ENCODE measurements at places on chromosomes 4 and X. TPM values are rescaled to one million over a fixed set of nuclear protein-coding genes. Genes with fewer than 3 reads are reported as not detected.
A peak's percentile ranks its signal among the peaks of the same experiment; 100 is the strongest.

GRCh38 chr4:186587416-186588018, 32.1 kb upstream of the MTNR1A start:
- H3K36me3 ChIP-seq, result peaks cover 17% of the 10 kb centered on the region
- H3K27ac ChIP-seq, result no peak overlapping the region
- DNase-seq, result peak; percentile 75
- H3K4me3 ChIP-seq, result no peak overlapping the region
- H3K4me1 ChIP-seq, result no peaks in the 10 kb centered on the region
- H3K27me3 ChIP-seq, result no peaks in the 10 kb centered on the region

DNA sequence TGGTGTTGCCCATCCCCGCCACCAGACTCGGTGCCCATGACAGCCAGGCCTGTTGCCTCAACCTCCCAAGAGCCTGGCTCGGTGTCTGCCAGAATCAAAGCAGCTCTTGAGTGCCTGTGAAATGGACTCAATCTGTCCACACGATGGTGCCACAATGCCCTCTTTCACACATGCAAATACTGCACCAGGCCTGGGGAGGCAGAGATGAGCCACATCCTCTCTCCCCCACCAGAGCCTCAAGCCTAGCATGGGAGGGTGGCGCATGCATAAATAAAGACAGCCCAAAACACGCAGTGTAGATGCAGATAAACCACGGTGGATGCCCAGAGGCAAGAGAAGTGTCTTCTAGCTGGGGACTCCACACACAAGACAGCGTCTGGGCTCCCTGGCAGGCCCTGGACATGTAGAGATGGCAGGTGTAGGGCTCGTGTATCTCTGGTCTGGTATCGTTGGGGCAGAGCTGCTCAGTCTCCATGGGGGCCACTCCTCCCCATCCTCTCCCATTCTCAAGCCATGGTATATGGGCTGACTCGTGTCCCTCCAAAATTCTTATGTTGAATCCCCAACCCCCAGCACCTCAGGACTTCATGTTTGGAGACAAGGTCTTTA, 65.6 kb downstream of the JAKMIP1 start:
- H3K36me3 ChIP-seq, result no peaks in the 10 kb centered on the region
- no peaks in the 10 kb centered on the region for H3K4me1 ChIP-seq
- H3K27ac ChIP-seq, result no peak overlapping the region
- no peak overlapping the region for H3K4me3 ChIP-seq
- H3K27me3 ChIP-seq, result no peaks in the 10 kb centered on the region
- peak; percentile 11 for DNase-seq

GRCh38 chr4:117311215-117311614, 225.8 kb upstream of the TRAM1L1 start:
- no peaks in the 10 kb centered on the region for H3K27me3 ChIP-seq
- no peak for DNase-seq
- H3K36me3 ChIP-seq, result no peaks in the 10 kb centered on the region
- no peaks in the 10 kb centered on the region for H3K4me1 ChIP-seq

DNA sequence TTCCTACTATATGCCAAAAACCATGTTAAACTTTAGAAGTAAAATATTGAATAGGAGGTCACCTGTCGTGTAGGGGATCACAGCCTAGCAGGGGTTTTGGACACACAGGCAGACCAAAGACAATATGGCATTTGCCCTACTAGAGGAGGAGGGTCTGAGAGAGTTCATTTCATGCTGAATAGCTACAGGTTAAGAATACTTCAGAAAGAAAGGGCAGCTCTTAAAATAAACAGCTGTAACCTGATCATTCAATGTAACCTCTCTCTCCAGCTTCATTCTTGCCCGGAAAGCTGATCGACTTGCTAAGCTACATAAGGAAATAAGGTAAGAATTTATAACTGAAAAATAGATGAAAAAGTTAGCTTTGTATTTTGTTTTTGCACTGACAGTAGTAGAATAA, 79.9 kb downstream of the MAOA start:
- no peak overlapping the region for H3K27ac ChIP-seq
- H3K4me3 ChIP-seq, result no peak overlapping the region
- H3K36me3 ChIP-seq, result no peaks in the 10 kb centered on the region

GRCh38 chr4:153538487-153539357, 72.6 kb downstream of the TMEM131L start:
- H3K27ac ChIP-seq, result peak overlapping the region; percentile 12
- H3K4me3 ChIP-seq, result no peak overlapping the region
- H3K27me3 ChIP-seq, result no peaks in the 10 kb centered on the region
- DNase-seq, result no peak
- peaks cover 54% of the 10 kb centered on the region for H3K4me1 ChIP-seq

DNA sequence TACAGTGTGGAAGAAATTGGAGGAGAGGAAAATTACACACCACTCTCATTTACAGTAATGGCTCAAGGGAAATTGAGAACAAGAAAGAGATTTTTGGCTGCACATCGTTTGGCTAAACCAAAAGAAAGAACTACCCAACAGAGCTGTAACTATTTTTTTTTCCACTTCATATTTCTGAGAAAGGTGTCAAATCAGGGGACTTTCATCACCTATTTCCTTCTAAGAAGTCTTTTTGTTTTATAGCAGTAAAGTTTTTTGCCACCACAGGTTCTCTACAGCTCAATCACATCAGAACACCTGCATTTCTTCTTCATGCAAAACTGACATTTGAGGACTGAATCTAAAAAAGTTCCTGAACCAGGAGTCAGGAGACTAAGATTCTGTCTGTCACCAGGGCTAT, 57.5 kb upstream of the TNIP3 start:
- no peak for DNase-seq
- no peak overlapping the region for H3K27ac ChIP-seq
- H3K4me1 ChIP-seq, result no peaks in the 10 kb centered on the region
- no peaks in the 10 kb centered on the region for H3K27me3 ChIP-seq
- H3K4me3 ChIP-seq, result no peak overlapping the region

GRCh38 chr4:10030972-10031667, 9.8 kb upstream of the SLC2A9 start:
- no peak overlapping the region for H3K27ac ChIP-seq
- H3K4me3 ChIP-seq, result no peak overlapping the region
- H3K36me3 ChIP-seq, result no peaks in the 10 kb centered on the region
- no peak for DNase-seq
- H3K27me3 ChIP-seq, result no peaks in the 10 kb centered on the region

DNA sequence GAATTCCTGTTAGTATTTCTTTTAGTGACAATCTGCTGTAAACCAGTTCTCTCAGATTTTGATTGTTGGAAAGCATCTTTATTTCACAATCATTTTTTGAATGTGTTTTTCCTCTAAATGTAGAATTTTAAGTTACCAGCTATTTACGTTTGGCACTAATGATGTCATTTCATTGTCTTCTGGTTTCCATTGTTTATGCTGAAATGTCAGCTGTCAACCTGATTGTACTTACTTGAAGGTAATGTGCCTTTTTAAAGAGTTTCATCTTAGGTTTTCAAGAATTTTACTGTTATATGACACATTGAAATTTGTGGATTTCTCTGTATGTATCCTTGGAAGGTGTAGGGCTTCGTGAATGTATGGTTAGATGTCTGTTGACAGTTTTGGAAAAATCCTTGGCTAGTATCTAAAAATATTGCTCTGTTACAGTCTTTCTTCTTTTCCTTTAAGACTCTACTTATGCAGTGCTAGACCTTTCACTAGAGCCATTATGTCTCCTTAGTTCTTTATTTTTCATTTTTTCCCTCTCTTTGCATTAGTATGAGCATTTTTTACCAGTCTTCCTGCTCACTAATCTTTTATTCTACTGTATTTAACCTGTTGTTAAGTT, 30.4 kb downstream of the SMAD1 start:
- DNase-seq, result no peak
- H3K27me3 ChIP-seq, result no peaks in the 10 kb centered on the region
- no peak overlapping the region for H3K4me3 ChIP-seq
- H3K27ac ChIP-seq, result no peak overlapping the region
- H3K4me1 ChIP-seq, result peaks cover 41% of the 10 kb centered on the region

DNA sequence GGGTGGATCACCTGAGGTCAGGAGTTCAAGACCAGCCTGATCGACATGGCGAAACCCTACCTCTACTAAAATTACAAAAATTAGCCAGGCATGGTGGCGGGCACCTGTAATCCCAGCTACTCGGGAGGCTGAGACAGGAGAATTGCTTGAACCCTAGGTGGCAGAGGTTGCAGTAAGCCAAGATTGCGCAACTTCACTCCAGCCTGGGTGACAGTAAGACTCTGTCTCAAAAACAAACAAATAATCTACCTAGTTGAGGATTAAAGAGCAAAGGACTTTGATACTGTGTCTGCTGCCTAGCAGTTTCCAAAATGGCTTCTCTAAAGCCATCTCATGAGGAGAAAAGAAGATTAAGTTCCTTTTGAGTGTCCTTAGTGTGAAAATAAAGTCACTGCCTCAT, 37.8 kb downstream of the SMS start:
- no peaks in the 10 kb centered on the region for H3K27me3 ChIP-seq
- peaks cover 12% of the 10 kb centered on the region for H3K36me3 ChIP-seq
- no peak overlapping the region for H3K4me3 ChIP-seq

- no peaks in the 10 kb centered on the region for H3K4me1 ChIP-seq
- no peak overlapping the region for H3K27ac ChIP-seq
- H3K27me3 ChIP-seq, result no peaks in the 10 kb centered on the region
- H3K36me3 ChIP-seq, result no peaks in the 10 kb centered on the region
- H3K4me3 ChIP-seq, result no peak overlapping the region
These were observed 70.1 kb upstream of the SH3RF1 start for GRCh38 chr4:169340834-169341233.

DNA sequence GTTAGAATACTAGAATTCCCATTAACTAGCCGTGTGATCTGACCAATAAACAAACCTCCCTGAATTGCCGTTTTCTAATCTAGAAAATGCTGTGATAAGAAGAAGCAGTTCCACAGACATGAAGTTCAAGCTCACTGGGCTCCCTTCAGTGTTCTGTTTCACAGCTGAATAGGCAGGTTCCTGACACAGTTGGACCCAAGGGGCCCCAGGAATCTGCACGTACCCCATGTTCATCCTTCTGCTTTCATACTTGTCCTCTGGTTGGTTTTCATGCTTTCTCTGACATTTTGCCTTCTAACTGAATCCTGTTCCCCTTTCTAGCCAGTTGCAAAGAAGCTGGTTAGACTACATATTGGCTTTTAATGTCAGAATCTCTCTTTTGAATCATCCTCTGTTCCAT, 374.1 kb upstream of the MAD2L1 start:
- no peak overlapping the region for H3K27ac ChIP-seq
- no peak for DNase-seq
- no peaks in the 10 kb centered on the region for H3K27me3 ChIP-seq
- H3K4me3 ChIP-seq, result no peak overlapping the region

GRCh38 chrX:46645614-46646013, 72.0 kb downstream of the CHST7 start:
- no peaks in the 10 kb centered on the region for H3K27me3 ChIP-seq
- peaks cover 20% of the 10 kb centered on the region for H3K4me1 ChIP-seq
- no peak overlapping the region for H3K27ac ChIP-seq
- no peaks in the 10 kb centered on the region for H3K36me3 ChIP-seq

GRCh38 chr4:155904331-155904730, 835 bp downstream of the TDO2 start:
- no peaks in the 10 kb centered on the region for H3K27me3 ChIP-seq
- DNase-seq, result no peak
- no peak overlapping the region for H3K27ac ChIP-seq
- no peak overlapping the region for H3K4me3 ChIP-seq

- no peaks in the 10 kb centered on the region for H3K36me3 ChIP-seq
- no peak overlapping the region for H3K4me3 ChIP-seq
- H3K27ac ChIP-seq, result no peak overlapping the region
- no peaks in the 10 kb centered on the region for H3K27me3 ChIP-seq
- no peak for DNase-seq
- H3K4me1 ChIP-seq, result peaks cover 8% of the 10 kb centered on the region
These were observed 20.0 kb downstream of the RHOH start for GRCh38 chr4:40216622-40217366.

GRCh38 chr4:108224611-108225053, 55.9 kb upstream of the LEF1 start:
- no peaks in the 10 kb centered on the region for H3K36me3 ChIP-seq
- no peaks in the 10 kb centered on the region for H3K4me1 ChIP-seq
- no peak overlapping the region for H3K4me3 ChIP-seq
- H3K27ac ChIP-seq, result no peak overlapping the region
- no peak for DNase-seq
- no peaks in the 10 kb centered on the region for H3K27me3 ChIP-seq

DNA sequence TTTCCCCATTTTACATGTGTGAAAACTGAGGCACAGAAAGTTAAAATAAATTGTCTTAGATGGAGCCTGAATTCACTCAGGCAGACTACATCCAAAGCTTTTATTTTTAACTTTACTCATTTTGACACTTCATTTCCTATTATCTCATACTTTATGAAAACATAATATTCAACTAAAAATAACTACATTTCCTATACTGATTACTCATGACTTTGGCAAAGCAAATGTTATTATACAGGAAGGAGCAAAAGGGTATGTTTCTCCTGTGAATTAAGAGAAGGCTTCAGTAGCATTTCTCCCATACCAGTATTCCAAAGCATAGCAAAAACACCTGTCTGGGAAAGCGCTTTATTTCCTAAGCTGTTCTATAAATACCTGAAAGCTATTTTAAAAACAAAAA, 178.6 kb downstream of the ADAMTS3 start:
- H3K27me3 ChIP-seq, result no peaks in the 10 kb centered on the region
- no peak overlapping the region for H3K27ac ChIP-seq
- DNase-seq, result no peak
- no peaks in the 10 kb centered on the region for H3K4me1 ChIP-seq

GRCh38 chrX:28273736-28274135, 292.5 kb upstream of the DCAF8L1 start:
- H3K4me1 ChIP-seq, result no peaks in the 10 kb centered on the region
- DNase-seq, result no peak
- H3K36me3 ChIP-seq, result no peaks in the 10 kb centered on the region
- H3K4me3 ChIP-seq, result no peak overlapping the region
- H3K27ac ChIP-seq, result no peak overlapping the region

- no peaks in the 10 kb centered on the region for H3K36me3 ChIP-seq
- H3K4me1 ChIP-seq, result peaks cover 34% of the 10 kb centered on the region
- H3K4me3 ChIP-seq, result peak overlapping the region; percentile 18
- H3K27ac ChIP-seq, result peak overlapping the region; percentile 28
- no peaks in the 10 kb centered on the region for H3K27me3 ChIP-seq
These were observed 36.9 kb downstream of the ANKRD17 start for GRCh38 chr4:73221734-73222133.

DNA sequence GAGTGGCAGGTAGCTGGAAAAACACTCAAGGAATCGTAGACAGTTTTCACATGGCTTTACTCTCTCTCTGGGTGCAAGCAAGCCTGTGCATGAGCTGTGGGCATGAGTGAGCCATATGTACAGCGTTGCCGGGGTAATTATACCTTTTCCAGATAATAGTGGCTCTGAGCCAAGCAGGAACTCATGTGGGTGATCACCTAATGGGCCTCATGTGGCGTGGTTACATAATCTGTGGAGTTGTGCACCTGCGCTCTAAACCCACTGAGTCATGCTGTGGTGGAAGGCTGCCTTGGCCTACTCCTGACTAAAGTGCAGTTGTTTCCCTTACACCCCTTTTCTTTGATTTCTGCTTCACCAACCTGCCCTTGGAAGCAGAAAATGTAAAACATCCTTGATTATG, 1564.5 kb upstream of the PCDH10 start:
- no peaks in the 10 kb centered on the region for H3K36me3 ChIP-seq
- no peak overlapping the region for H3K27ac ChIP-seq
- no peaks in the 10 kb centered on the region for H3K27me3 ChIP-seq
- no peak for DNase-seq
- no peak overlapping the region for H3K4me3 ChIP-seq
- no peaks in the 10 kb centered on the region for H3K4me1 ChIP-seq

GRCh38 chr4:10204401-10205058, 87.9 kb upstream of the WDR1 start:
- H3K4me1 ChIP-seq, result no peaks in the 10 kb centered on the region
- no peaks in the 10 kb centered on the region for H3K27me3 ChIP-seq
- H3K36me3 ChIP-seq, result no peaks in the 10 kb centered on the region
- DNase-seq, result no peak

The PCDH19 gene
- total RNA-seq, result 0.89 TPM

The KCNE5 gene
- total RNA-seq, result 6.2 TPM

The PPEF2 gene
- 0.58 TPM for total RNA-seq

The FREM3 gene
- 0.07 TPM for total RNA-seq

The LIN54 gene
- total RNA-seq, result 15.7 TPM

The SPANXD gene
- total RNA-seq, result not detected

Data from GM23338 (cell line).